Cerebellar nuclear complex (tissue), 1 donor: ENCODE measurements at places on chromosomes 6 and 20.

GRCh38 chr6:9455864-9456658, 958.8 kb downstream of the TFAP2A start:
- DNase-seq, result no peak

DNA sequence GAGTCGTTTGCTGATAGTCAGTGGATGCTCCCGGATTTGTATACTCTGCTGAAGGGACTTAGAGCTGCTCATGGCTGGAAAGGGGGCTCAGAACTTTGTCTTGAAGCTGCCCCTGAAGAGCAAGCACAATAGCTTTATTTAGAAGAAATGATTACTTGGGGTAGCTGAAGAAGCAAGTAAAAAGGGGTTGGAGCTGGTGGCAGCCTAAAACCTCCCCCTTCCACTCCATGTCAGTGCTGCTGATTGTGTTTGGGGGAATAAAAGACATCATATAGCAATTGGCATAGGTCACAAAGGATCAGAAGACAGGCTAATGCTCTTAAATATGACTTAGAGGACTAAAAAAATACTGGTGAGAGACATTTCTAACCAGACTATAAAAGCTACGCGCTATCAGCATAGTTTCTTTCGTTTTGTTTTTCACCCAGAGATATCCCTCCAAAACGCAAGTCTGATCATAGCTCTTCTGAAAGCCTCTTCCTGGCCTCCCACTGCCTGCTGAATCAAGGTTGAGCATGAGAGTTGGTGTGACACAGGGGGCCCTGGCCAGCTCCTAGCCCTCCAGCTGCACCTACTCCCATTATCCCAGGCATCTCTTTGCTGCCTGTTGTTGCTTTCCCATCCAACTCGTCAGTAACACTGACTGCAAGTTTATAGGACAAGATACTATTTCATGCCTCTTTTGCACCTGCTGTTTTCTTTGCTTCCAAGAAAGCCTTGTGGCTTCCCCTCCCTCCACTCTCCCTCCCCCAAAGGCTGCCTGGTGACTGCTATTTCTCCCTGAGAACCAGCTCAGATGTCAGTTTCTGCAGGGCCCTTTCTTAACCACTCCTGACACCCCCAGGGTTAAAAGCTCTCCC, 33.9 kb upstream of the SGK1 start:
- no peak for DNase-seq

- no peak for DNase-seq
Measured at GRCh38 chr6:16551466-16551865, 209.8 kb downstream of the ATXN1 start.

DNA sequence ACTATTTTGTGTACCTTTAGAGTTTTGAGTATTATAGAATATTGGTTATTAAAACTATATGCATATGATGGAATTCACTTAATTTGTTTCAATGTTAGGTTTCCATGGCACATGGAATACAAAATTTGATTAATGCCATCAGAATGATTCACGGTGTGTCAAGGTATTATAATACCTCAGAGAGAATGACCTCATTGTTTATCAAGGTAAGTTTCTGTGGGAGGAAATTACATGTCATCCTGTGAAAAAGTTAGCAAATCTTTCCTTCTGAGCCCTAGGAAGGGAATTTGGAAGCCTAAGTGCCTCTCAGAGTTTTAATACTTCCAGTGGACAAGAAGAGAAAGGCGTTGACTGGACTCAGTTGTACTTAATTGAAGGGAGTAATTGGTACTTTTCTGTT, 40.8 kb downstream of the DNAH8 start:
- DNase-seq, result no peak

DNA sequence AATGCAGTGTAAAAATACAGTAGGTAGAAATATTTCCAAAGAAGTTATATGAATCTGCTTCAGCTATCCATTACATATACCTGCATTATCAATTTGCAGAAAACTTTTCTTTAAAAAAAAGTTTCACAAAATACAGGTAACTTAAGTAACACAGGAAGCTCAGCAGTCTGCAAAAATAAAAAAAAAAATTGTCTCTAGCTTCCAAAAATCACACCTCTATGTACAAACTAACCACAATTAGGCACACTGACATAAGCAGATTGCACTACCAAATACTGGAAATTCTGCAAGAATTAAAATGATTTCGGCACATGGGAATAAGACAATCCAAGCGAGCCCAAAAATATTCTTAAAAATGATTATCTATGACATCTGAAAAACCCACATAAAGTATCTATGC, 41.2 kb downstream of the ME1 start:
- DNase-seq, result no peak

DNA sequence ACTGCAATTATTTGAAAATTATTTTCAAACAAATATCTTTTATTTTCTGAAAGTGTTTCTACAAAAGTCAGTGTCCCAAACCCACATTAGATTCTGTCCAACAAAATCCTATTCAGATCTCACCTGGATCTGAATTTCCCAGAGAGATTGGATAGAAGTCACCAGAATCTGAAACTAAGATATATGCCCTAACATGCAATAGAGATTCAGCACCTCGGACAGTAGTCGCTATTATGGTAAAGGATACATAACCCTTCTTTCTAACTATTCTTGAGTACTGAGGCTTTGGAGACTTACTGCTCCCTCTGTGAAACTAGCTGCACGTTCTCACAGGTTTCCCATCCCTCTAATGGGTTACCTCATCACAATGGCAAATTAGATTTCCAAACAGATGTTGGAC, 151.4 kb downstream of the ID4 start:
- no peak for DNase-seq

DNA sequence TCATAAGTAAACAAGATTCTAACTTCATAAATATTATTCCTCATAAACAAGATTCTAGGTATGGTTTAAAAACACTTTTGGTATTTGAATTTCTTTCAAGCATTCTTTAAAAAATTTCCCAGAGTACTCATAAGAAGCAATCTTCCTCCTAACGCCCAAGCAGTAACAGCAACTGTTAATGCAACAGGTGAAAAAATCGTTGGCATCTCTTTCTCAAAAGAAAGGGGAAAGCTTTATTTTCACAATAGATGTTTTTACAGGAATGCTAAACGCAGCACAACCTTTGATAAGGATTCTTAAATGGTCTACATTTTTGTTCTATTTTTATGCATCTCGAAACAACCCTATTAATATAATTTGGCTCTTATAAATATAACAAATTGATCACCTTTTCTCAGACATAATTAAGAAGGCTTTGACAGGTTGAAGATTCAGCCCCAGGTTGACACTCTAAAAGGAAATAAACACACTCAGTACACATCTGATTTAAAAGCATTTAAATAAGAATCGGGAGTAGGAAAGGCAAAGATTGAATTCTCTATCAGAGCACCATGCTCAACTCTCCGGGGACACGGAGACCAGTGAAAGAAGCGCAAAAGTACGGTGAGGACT, 634 bp downstream of the AHI1 start:
- no peak for DNase-seq

GRCh38 chr6:140758169-140758877, 1374.4 kb upstream of the GJE1 start:
- no peak for DNase-seq

GRCh38 chr20:43904827-43905177, 9.8 kb upstream of the TOX2 start:
- DNase-seq, result no peak

GRCh38 chr20:40991181-40991889, 37.3 kb upstream of the TOP1 start:
- DNase-seq, result no peak

GRCh38 chr20:16352321-16352720, 220.9 kb downstream of the KIF16B start:
- no peak for DNase-seq

DNA sequence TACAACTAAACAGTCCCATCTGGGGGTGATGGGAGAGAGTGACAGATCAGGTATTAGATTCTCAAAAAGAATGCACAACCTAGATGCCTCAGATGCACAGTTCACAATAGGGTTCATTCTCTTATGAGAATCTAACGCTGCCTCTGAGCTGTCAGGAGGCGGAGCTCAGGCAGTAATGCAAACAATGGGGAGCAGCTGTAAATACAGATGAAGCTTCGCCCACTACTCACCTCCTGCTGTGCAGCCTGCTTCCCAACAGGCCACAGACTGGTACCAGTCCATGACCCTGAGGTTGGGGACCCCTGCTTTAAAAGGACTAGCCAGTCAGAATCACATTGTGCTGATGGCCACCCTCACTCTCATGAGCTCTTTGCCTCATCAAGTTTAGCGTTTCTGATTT, 247.0 kb upstream of the KCNQ5 start:
- DNase-seq, result no peak

DNA sequence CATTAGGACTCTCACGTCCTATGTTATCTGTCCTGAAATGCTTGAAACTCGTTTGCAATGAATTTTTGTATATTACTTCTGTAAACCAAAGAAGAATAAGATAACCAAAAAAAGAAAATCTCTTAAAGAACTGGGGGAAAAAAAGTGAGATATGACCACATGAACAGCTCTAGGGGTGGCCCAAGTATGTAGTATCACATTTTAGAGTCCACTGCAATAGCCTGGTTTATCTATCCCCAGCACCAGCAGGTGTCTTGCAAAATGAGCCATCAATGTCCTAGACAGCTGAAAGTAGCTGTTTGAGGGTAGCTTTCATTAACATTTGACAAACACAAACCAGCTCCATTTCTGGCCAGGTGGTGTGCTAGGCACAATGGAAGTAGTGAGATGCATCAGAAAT, 102.8 kb downstream of the PXDC1 start:
- no peak for DNase-seq

DNA sequence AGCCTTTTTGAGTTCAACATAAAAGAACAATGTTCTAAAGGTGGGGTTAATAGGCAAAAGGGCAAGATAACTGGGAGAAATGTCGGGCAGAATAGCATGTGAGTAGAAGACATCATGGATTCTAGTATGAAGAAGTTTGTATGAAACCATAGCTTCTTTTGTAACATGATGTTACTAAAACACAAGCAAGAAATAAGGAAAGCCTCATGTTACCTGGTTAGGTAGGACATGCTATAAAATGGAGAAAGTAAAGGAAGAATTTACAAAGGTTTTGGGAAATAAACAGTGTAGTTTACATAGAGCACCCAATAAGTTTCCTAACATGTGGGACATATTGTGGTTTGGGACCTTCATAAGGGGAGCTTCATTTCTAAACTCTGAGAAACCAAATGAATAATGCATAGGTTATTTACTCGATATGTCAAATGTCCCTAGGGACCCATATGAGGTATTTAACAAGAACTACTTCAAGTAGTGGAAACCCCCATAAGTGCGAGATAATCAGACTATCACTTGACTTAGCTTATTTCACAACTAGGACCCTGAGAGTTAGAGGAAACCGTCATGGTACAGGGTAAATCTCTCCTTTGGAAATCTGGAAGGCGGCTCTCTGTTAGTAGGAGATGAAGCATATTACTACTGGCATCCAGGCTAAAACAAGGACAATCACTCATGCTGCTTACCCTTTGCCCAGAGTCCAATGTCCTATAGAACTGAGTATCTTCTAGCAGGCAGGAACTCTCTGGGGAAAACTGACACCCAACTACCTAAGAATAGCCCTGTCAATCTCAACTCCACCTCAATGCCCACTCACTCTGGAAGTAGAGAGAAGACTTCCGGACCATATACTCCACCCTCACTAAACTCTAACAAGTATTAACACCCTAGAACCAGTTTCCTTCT, 57.5 kb downstream of the ILRUN start:
- DNase-seq, result no peak

DNA sequence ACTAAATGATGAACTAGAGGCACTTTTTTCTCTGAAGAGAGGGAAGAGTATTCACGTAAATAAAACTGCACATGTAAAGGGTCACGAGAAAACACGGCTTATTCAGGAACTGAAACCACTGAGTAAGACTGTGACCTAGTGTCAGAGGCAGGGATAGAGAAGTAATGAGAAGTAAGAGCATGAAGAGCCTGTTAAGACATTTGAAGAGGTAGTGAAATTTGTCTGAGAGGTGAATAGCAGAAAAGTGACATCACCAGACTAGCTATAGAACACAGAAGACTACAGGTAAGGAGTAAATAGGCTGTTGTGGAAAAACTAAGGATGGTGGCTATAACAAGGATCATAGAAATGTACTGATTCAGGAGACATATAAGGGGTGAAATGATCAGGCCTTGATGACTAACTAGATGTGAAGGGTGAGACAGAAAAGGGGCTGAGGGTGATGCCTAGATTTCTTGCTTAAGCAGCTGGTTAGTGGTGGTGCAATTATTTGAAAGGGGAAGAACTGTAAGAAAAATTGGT, 76.8 kb downstream of the REV3L start:
- DNase-seq, result no peak

DNA sequence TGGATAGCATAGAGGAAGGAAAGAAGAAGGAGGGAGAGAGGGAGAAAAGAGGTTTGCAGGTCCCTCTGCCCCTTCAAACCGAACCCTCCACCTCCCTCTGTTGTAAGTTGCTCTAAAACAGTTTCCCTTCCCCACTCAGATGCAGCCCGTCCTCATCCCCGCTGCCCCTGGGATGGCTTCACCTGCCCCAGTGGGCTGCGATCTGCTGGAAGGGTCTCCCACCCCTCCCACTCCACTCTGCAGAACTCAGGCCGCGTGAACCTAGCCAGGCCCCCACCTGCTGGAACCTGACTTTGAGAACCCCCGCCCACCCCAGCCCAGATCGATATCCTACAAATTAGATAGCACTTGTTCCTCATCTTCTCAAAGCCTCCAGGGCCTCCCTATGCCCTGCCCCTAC, 190.8 kb downstream of the DLL1 start:
- DNase-seq, result no peak

DNA sequence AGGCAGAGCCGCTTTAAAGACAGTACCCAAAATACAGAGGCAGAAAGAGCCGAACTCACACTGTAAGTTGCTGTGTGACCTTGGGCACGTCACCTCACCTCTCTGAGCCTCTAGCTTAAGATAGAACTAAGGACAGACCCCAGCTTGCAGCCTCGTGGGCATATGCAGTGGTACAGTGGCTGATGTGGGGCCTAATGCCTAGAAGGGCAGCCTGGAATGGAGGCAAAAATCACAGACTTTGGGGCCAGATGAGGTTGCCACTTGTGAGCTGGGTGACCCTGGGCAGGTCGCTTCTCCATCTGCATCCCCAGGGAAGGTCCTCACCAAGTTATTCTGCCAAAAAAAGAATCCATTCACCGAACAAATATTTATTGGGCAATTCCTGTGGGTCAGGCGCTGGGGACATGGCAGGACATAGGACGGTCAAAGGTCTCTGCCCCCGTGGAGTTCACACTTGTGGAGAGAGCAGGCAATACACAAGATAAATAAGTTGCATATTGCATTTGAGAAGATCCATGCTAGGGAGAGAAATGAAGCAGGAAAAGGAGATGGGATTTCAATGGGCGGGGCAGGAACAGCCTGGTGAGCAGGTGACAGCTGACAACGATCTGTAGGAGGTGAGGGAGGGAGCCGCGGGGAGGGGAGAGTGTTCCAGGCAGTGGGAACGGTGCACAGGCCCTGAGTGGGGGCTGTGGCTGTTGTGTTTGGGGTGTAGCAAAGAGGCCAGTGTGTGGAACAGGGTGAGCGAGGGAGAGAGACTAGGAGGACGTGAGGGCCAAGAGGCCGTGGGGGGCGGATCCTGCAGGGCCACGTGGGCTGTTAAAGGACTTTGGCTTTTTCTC, 115.2 kb downstream of the CEBPB start:
- no peak for DNase-seq

GRCh38 chr6:138818496-138819194, 22.8 kb downstream of the ECT2L start:
- DNase-seq, result no peak

GRCh38 chr6:53335224-53335994, 13.3 kb downstream of the ELOVL5 start:
- DNase-seq, result no peak
